ENCODE measurements at places on chromosomes 2 and 18.

GRCh38 chr2:28929581-28929980, 35.1 kb downstream of the WDR43 start:
- no peak for DNase-seq

- no peak for DNase-seq
Measured at GRCh38 chr2:219199470-219200211, 6.9 kb upstream of the ZFAND2B start.

- no peak for DNase-seq
Measured at GRCh38 chr18:23545247-23545789, 41.0 kb downstream of the NPC1 start.

DNA sequence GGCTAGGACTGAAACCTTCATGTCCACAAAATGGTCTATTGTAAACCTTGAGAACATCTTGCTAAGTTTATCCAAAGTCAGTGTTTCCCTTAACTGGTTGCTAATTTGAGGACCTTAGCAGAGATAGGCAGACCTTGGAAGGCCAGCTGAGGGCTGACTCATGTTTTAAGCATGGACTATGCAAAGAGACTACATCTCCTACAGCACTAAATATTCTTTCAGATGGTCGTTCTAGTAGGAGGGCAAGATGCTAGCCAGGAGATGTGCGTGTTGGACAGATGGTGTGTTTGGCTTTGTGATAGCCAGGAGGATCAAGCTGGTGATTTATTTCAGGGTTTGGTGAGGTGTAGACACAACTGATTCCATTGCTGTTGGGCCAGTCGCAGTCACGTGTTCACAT, 75.8 kb downstream of the NRP2 start:
- no peak for DNase-seq

DNA sequence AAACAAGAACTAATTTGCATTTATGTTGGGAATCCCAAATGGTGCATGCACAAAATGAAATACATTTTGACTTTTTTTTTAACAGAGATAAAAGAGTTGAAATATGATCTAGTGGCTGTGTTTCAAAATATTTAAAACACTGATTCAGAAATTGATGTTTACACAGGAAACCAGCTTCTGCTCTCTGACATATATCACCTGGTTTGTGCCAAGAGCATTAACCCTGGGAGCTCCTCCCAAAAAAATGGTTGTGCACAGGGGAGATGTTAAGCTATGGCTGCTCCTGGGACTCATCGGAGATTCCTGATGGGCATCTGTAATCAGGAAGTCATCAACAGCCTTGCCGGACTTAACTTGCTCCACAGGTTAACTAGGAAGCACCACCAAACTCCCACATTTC, 65.2 kb upstream of the MAL start:
- DNase-seq = no peak

All from activated CD4-positive, alpha-beta T cell treated with anti-CD3 and anti-CD28 coated beads for 48 hours (primary cell).